ENCODE measurements at places on chromosomes 6 and 20.

GRCh38 chr20:59139998-59140397, 23.6 kb upstream of the ZNF831 start:
- DNase-seq, result no peak

DNA sequence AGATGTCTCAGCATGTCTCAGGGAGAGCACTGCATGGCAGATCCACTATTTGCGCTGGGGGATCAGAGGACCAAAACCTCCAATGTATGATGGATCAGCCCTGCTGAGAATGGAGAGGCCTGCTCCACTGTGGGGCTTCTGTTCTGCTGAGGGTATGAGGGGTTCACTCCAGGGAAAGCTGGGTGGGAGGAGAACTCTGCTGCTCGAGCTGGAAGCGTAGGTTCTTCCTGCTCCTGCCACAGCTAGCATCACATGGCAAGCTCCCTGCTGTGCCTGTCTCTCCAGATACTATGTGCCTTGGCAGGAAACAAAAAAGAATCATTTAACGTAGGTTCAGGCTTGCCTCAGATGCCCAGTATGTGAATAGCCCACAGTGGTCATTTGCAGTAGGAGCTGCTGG, 105.8 kb downstream of the EPM2A start:
- DNase-seq, result no peak

DNA sequence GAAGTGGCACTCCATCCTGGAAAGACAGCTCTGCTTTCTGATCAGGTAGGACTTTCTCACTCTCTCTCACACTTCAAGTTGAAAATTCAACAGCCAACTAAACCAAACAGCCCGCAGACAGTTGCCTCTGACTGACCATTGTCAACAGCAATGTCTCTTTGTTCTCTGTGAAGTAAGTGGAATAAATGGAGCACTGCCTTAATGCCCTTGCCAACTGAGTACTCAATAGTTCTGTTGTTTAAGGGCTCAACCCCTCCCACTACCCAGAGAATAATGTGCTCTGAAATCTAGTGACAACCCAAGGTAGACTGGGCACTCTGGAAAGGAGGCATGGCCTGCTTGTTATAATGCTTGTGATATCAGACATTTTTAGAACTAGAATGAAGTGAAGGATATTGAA, 16.8 kb upstream of the BCLAF1 start:
- DNase-seq, result no peak

DNA sequence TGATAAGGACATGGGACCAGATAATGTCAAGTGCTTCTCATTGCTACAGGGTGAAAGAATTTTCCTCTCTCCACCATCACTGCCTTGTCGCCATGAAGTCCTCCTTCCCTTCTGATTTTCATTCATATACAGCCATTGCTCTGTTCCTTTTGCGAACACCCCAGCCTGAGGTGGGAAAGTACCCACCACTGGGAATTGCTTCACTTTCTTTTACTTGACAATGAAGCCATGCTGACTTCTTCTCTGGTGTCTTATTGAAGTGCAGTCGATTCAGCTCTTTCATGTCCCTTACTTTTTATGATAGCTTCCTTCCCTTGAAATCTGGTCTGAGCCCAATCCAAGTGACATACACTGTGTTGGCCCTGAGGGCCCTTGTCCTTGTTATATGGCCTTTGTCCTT, 16.2 kb downstream of the DAAM2 start:
- DNase-seq, result no peak

DNA sequence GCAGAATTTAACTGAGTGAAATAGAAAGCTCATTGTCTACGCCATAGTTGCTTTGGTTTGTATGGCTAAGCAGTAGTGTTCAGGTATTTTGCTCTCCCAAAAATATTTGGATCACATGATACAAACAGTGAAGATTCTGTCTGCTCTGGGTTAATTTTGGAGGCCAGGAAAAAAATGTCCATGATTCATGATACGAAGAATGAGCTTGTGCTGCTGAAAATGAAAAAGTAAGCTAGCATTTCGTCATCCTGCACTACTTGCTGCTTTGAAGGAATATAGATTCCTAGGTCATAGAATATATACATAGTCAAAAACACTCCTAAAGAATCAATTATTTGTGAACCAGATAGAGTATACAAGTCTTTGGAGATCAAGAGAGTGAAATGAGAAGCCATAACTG, 8.3 kb downstream of the WRNIP1 start:
- no peak for DNase-seq
